DMS79 (cell line): ENCODE measurements at places on chromosomes 3 and 15.
A peak's percentile ranks its signal among the peaks of the same experiment; 100 is the strongest.

- DNase-seq = no peak
These were observed 265.9 kb downstream of the ZMAT3 start for GRCh38 chr3:178805741-178806140.

- DNase-seq = no peak
These were observed 75.4 kb downstream of the CMTM8 start for GRCh38 chr3:32313723-32314473.

DNA sequence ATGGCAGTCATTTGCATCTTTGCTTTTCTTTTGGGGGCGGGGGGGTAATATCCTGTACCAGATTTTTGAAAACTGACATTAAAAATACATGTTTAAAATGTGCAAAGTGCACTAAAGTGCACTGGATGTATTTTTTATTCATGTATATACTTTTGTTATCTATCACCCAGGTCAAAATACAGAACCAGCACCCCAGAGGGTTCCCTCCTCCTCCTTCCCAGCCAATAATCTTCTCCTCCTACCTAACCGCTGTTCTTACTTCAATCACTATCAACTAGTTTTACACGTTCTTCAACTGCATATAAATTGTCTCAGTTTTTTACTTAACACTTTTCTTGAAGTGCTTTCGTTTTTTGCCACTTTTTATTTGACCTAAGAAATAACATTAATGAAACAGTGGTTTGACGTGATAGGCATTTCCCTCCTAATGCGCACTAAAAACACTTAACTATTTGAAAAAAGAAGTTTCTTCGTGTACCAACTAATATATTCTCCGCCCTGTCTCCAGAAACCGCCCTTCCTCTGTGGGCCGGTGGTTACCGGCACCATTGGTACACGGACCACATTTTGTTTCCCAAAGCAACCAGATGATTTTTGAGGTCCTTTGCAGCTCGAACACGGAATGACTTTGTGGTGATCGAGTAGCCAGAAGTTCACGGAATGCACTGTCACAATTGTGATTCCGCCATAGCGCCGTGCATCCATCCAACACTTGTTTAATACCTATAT, 836 bp upstream of the AKAP13 start:
- no peak for DNase-seq

- no peak for DNase-seq
These were observed 903.6 kb downstream of the DIPK2A start for GRCh38 chr3:144875211-144875610.

DNA sequence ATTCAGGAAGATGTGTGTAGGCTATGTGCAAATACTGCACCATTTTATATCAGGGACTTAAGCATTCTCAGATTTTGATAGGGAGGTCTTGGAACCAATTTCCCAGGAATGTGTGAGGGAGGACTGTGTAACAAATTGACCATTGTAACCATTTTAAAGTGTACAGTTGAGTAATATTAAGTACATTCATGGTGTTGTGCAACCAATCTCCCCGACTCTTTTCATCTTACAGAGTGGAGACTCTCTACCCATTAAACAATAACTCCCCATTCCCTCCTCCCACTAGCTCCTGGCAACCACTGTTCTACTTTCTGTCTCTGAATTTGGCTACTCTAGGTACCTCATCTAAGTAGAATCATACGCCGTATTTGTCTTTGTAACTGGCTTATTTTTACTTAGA, 5.1 kb downstream of the RCN2 start:
- no peak for DNase-seq

DNA sequence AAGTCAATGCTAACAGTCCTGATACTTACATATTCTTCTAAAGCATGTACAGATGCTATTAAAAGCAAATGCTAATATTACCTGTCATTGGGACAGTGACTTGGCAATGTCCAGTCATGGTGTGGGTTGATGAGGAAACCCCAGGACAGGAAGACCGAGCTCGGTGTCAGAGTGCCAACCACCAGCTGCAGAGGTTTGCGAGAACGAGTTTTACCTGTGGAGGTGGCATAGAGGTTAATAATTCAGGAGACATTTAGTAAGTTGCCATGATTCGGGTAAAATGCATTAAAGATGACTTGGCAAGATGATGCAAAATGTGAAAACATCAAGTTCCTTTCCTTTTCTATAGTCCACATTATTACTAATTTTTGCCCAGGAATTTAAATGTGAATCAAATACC, 94.5 kb downstream of the ABI3BP start:
- DNase-seq = no peak

DNA sequence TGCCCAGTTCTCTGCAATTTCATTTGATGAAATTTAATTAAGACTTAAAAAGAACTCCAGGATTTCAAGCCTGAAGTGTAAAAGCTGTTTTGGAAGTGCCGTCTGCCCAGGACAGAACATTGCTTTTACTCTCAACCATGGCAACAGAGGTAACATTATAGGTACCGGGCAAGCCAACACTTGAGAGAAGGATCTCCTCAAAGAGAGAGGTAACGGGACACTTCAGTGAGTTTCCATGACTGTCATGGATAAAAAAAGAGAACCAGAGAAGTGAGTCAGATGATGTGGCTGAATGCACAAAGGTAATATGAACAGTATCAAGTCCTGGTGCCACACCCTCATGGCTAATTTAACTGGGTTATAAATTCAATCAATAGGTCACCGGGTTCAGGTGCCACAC, 130.2 kb upstream of the LMOD3 start:
- DNase-seq = no peak

DNA sequence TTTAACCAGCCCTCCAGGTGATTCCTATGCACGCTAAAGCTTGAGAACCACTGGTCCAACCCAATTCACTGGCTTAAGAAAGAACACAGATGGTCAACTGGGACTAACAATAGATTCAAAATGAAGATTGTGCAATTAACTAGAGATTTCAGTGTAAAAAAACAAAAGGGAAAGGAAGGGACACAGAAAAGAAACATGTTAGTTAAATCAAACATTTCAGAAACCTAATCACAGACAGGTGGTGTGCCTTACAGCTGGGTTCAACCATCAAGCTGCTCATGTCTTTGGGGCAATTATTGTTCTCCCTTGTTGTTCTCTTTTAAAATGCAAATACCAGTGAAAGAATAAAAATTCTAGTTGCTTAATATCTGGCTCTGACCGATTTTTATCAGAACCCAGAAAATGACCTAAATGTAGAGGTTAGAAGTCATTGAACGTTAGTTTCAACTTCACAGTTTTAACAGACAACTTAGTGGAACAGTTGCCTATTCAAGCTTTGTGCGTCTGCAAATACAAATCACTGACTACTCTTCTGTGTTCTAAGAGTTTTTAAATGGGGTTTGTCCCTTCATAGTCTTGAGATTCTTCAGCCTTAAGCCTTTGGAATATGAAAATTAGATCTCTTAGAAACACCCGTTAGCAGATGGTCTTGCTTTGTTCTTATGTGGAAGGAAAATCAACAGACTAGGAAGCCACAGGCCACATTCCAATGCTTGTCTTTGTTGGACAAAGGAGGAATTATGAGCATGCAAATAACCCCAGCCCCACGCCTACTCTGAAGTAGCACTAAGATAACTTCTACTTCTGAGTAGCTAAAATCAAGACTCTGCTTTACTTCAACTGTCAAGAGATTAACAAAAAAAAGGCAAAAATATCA, 223.4 kb downstream of the ATP8B4 start:
- DNase-seq = no peak

- DNase-seq = no peak
These were observed 277.1 kb downstream of the MAGI1 start for GRCh38 chr3:65761446-65762234.

- DNase-seq = no peak
These were observed 20.3 kb upstream of the ARL6 start for GRCh38 chr3:97744289-97744688.

DNA sequence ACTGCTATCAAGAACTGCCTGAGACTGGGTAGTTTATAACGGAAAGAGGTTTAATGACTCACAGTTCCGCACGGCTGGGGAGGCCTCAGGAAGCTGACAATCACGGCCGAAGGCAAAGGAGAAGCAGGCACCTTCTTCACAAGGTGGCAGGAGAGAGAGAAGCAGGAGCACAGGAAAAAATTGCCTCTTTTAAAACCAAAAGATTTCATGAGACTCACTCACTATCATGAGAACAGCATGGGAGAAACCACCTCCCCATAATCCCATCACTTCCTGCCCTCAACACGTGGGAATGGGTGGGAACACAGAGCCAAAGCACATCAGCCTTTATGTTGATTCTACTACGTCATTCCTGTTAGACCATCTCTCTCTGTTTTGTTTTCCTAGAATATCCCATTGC, 650.9 kb upstream of the SEMA6D start:
- DNase-seq = no peak

- DNase-seq = no peak
These were observed 3.5 kb upstream of the TGFBR2 start for GRCh38 chr3:30602946-30603345.

GRCh38 chr3:107993771-107994170, 97.1 kb downstream of the CD47 start:
- DNase-seq = no peak

DNA sequence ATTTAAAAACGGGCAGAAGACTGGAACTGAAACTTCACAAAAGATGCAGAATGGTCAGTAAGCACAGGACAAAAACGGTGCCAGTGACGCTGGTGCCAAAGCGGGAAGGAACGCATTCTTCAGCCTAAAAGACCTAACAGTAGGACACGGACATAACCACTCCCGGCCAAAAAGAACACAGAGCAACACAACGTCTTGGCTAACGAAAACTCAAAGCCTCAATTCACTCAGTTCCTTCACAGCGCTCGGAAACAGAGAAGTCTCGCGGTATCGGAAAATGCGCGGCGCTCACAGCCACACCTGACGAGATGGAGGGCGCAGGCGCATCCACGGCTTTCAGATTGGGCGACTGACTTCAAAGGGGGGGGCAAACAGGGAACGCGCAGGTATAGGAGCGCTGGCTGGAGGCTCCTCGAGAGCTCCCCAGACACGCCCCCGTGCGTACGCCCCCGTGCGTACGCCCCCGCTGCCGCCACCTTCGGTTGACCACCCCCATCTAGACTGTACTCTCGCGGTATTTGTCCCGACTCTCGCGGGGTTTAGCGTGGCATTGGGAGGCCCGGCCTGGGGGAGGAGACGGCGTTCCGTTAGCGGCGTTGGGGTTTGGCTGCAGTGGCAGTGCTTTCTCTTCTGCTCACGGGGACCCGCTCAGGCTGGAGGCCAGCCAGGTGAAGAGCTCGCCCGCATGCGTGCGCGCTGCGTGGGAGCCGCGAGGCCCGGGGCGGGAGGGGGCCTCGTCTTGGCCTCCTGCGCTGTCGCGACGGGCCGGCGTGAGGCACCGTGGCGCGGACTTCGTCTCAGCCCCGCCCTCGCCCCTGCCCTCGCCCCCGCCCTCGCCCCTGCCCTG, at the start of gene NKTR:
TSS of gene NKTR (plus strand) at position 576 of the 847 bp plus-strand sequence. CDS start 321 bp downstream, outside the sequence.
- peak; percentile 93 for DNase-seq

DNA sequence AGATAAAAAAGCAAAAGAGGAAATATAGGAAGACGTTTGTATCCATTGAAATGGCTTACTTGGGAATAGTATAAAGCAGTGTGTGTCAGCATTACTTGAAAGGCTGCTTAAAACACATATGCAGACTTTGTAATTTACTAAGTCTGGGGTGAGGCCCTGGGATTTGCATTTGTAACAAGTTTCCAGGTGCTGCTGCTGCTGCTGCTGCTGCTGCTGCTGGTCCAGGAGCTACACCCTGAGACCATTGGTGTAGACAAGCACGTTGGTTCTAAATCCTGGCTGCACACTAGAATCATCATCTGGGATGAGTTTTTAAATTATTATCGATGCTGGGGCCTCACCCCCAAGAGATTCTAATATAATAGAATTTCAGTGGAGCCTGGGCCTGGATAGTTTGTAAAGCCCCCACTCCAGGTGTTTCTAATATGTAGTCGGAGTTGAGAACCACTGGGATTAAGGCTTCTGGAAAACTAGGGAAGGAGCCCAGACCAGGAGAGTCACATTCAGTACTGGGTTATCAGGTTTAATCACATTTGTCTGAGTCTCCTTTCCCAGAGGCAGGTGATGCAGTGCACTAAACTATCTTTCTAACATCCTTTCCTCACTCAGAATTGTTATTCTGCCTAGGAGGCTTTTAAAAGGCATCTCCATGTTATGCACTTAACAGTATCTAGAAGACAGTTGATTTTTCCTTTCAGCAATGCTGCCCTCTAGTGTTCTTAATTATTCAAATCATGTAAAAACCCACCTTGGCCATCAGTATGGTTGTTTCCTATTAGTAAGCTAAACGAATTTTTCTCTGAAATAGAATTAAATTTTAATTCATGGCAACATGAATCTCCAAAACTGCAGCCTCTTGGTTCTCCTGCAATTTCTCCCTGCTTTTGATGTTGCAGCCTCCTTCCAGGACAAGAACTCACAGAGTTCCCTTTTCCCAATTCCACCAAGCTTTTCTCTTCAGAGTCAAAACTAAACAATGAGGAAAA, 45.4 kb downstream of the SSR3 start:
- peak; percentile 24 for DNase-seq
